Amniotic stem cell (primary cell): ENCODE measurements at places on chromosomes 7 and 10.

- no peak for DNase-seq
Observed at GRCh38 chr10:100670828-100671479, 74.4 kb upstream of the PAX2 start.

DNA sequence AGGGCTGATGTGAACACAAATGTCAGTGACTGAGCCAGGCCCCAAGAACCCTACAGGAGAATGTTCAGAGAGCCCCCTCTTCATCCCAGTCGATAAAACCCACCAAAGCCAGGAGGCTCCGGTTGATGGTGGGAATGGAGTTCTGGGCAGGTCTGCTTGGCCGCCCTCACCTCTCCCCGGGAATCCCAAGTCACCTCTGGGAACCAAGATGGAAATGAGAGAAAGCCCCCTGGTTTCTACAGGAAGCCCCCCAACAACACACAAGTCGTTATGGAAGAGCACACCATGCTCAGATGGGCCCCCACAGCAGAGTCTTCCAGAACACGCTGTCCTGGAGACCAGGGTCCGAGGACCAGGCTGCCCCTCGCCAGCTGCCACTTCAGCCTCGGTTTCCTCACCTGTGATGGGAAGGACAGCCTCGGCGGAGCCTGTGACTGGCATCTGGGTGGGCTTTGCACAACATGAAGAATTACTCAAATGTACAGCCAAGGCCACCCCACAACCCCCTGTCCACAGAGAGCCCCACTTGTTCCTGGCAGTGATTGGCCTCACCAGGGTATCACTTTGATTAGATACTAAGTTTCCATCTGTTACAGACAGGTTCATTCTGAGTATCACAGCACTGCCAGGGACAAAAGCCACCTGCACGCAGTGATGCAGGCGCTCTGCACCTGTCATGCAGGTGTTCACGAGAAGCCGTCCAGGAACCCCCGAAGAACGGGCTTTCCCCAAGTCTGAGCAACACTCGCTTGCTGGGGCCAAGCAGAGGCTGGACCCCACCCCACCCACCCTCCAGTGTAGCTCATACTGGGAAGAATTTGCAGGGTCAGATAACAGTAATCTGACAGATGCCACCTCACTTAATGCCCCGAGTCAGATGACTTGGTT is 57.6 kb downstream of the MKI67 start:
- no peak for DNase-seq

- DNase-seq = no peak
Observed at GRCh38 chr10:71072823-71073210, 139.6 kb upstream of the UNC5B start.

- peak; percentile 67 for DNase-seq
Observed at GRCh38 chr7:68269405-68269804, 1272.8 kb downstream of the TYW1 start.

DNA sequence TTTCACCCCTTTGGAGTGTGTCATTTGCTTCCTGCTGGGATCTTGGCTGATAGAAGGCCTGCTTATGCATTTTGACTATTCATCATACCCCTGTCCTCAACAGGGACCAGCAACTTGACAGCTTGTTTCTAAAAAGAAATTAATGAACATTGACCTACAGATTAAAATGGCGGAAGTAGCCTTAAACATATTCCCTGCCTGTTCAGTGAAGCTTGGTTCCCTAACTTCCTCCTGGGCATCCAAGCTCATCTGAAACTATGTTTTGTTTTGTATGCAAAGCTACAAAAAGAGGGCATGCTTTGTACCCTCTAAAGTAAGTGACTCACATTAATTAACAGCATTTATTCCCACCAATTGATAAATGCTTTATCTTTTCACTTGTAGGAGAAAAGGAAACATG is 26.8 kb upstream of the CDK14 start:
- no peak for DNase-seq

DNA sequence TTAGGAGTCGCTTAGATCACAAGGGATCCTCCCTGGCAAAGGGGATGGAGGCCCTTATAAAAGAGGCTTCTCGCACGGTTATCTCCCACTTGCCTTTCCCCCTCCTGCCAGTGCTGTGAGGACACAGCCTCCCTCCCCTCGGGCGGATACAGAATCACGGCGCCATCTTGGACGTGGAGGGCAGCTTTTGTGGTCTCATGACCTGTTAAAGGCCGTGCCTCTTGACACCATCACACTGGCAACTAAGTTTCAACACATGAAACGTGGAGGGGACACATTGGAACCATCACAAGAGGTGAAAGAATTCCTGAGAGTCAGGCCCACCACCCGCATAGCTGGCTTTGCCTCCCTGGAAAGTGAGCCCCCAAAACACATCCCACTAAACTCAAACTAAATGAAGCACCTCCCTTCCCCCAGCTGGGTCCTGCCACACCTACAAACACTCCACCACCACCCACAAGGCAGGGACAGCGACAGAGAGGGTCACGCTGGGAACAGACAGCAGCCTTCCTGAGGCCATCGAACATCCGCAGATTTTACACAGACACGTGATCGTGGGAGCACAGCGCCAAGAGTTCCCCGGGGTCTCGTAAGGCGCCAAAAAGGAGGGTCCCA is 110.6 kb downstream of the TCERG1L start:
- DNase-seq = no peak

DNA sequence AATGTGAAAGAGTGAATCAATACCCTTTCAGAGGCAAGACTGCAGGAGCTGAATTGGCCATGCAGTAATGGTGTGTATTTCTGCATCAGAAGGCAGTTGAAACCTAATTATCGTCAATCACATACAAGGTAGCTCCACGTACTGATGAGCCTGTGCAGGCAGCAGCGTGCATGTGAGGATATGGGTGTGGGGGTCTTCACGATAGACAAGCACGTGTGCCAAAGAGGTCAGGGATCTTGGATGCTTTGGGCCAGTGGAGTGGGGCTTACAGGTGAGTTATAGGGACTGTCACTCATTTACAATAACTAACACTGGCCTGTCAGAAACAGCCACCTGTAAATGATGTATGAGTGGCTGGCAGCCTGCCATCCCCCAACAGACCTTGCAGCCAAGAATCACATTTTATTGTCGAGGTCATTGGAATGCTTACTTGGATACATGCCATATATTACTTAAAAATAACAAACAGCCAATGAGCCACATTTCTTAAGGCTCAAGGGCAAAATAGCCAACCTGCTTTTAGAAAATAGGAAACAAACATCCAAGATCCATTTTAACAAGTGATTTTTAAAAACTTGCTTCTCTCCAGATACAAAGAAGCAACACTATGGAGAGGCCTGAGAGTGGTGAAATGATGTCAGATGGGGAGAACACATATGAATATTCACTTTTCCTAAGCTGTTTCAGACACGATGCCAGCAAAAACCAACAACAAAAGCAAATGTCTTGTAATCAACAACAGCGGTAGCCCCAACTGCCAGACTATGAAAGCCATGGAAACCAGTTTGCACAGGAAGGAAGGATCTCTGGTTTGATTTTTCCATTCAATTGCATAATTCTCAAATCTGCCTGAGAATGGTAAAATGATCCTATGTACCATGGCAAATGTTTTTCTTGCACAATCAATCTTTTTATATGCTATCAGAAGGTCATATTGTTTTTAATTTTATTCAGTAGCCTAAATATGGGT is 210.7 kb downstream of the SKAP2 start:
- DNase-seq = no peak

DNA sequence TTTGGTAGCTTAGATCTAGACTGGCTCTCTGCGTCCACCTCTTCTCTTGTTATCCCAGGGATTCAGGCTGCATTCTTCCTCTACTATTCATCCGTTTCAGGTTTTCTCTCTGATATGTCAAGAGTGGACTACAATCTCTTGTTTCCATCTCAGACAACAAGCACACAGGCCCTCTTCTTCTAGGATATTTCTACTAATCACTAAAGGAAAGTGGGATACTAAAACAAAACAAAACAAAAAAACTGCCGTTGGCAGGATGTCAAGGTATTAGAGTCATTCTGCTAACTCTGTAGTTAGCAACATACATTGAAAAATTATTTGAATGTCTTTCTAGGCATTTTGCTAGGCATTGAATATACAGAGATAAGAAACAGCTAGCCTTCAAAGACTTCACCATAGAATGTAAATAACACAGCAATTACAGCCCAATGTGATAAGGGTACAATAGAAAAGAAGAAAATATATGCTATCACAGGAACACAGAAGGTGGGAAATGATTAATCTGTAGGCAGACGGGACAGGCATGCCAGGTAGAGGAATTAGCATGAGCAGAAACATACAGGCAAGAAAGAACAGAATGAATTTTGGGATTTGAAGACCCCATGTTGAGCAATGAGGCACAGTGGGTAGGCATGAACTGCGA is 210.5 kb downstream of the CSTF2T start:
- DNase-seq = no peak

- DNase-seq = no peak
Observed at GRCh38 chr10:72425133-72425532, 70.4 kb upstream of the DNAJB12 start.

- no peak for DNase-seq
Observed at GRCh38 chr10:48792687-48793096, 108.0 kb downstream of the WDFY4 start.

- no peak for DNase-seq
Observed at GRCh38 chr7:42858570-42858969, 53.3 kb downstream of the C7orf25 start.

GRCh38 chr7:1516586-1517251 is 12.5 kb upstream of the INTS1 start:
- DNase-seq = no peak

DNA sequence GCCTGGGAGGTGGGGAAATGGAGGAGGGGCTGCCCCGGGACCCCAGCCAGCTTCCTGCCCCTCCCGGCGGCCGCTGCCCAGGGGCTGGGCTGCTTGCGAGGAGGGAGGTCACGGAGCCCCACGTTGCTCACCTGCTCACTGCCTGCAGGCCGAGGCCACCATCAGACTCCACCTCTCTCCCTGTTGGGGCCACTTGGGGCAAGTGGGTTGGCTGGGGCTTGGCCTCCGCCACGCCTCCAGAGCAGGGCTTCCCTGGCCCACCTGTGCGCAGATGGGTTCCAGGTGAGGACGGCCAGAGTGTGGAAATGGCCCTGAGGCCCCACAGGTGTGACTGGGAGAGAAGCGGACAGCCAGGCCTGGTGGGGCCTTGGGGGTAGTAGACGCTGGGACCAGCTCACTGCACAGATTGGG is 82.8 kb upstream of the DIP2C start:
- no peak for DNase-seq

DNA sequence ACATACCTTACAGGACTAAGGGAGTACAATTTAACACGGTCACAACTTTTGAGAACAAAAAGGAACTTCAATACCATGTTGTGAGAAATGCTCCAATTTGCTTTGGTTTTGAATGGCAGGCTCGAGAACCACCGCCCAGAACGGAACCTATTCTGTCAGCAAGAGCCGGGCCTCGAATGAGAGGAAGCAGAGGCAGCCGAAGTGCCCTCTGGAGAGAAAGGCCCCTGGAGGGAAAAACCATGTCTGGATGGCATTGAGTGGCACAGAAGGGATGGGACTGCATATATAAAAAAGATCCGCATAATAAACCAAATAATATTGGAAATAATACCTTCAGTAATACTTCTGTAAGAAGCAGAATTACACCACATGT is 85.6 kb downstream of the CHST15 start:
- no peak for DNase-seq

DNA sequence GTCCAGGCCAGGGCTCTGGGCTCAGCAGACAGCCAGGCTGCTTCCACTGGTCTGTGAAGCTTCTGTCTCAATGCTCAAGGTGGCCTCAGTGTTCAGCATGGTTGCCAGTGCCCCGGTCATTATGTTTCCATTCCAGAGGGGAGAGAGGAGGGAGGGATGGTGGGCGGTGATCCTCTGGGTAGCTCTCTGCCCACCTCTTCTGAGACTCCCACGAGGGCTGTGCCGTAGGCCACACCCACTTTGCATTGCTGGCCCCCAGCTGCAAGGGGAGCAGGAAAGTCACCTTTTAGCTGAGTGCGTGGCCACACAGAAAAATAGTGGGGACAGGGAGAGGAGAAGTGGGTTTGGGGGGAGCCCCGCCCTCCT is 42.5 kb downstream of the FOXK1 start:
- no peak for DNase-seq

GRCh38 chr7:46695051-46695708 is 774.1 kb upstream of the IGFBP3 start:
- DNase-seq = no peak

DNA sequence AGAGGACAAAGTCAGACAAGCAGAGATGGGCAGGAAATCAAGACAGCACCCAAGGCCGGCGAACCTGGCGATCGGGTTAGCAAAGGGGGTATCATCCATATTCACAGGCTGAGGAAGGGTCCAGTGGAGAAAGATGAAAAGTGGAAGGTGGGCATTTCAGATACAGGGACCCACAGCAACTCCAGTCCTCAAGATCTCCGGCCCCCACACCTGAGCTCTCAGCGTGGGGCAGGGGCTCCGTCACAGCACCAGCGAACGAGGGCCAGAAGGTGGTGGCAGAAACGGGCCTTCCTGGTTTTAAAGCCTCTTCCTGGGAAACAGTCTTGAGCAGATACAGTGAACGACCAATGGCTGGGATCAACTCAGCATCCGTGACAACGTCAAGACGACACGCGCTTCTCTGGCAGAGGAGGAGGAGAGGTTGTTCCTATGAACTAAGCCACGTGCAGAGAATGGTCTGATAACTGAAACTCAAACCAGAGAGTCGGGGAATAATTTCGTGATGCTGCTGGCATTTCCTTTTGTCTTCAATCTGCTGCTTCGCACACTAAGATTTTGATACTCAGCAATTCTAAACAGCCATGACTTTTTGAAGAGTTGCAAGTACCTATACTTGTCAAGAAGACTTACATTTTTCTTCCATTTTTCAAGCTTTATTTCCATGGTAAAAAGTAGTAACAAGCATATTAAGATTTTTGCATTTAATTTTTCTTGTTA is 219.8 kb downstream of the ZMYND11 start:
- DNase-seq = no peak

DNA sequence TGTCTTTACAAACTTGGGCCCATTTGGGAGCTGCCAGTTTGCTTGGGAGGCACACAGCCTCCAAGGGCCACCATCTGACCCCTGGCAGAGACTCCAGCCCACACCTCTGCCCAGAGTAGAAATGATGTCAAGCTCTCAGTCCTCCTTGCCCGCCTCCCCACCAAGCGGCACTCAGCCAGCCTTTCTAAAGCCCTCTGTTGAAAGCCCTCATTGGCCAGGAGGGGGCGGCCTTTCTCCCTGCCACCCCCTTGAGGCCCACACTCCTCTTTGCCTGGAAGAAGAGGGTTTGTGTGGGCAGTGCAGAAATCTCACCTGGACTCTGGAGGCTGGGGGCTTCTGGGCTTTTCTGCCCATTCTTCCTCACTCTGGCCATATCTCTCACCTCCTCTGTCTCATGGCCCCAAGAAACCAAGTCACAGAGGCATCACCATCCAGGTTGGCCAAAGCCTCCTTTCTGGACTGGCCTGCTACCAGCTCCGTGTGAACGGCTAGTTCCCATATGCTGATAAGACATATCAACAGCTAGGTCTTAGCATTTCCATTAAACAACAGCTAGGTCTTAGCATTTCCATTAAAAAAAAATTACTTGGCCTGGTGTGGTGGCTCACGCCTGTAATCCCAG is 36.1 kb downstream of the UBTD1 start:
- DNase-seq = no peak

DNA sequence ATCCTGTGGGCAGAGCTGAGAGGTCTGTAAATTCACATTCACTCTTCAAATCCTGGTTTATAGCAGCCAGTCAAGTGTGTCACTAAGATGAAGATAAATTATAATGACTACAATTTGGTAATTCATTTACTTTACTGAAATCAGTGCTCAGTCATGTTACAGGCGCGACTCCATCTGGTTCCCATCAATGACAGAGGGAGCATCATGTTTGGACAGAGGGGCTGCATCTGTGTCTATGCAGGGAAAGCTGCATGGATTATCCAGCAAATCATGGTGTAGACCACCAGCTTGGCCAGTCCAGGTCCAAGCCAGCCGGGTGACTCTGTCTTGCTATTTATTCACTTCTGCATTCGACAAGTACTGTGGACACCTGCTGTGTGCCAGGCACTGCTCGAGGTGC is 214.1 kb upstream of the ZNF32 start:
- DNase-seq = no peak
